ENCODE measurements at places on chromosomes 7 and 10. TPM values are rescaled to one million over a fixed set of nuclear protein-coding genes. Genes with fewer than 3 reads are reported as not detected.

The CALCR gene
- not detected for total RNA-seq

The SERPINE1 gene
- 36.8 TPM for total RNA-seq

The NAT16 gene
- total RNA-seq, result not detected

The PSMG3 gene
- total RNA-seq, result 19.0 TPM

The SPDYE5 gene
- total RNA-seq, result not detected

The CLRN3 gene
- total RNA-seq, result not detected

Measured in upper lobe of left lung (tissue), 6 donors.